ENCODE measurements at places on chromosomes 1 and 21. TPM values are rescaled to one million over a fixed set of nuclear protein-coding genes. Genes with fewer than 3 reads are reported as not detected.

GRCh38 chr1:242784084-242784483 is 259.6 kb upstream of the PLD5 start:
- H3K4me3 ChIP-seq, result no peak overlapping the region
- no peak for DNase-seq
- H3K4me1 ChIP-seq, result no peaks in the 10 kb centered on the region
- no peak overlapping the region for H3K27ac ChIP-seq

- no peak overlapping the region for H3K27ac ChIP-seq
- no peaks in the 10 kb centered on the region for H3K36me3 ChIP-seq
These were observed 260.7 kb downstream of the CHRM3 start for GRCh38 chr1:239647045-239647444.

- H3K4me3 ChIP-seq, result no peak overlapping the region
- H3K36me3 ChIP-seq, result no peaks in the 10 kb centered on the region
- no peaks in the 10 kb centered on the region for H3K4me1 ChIP-seq
- no peak for DNase-seq
- no peaks in the 10 kb centered on the region for H3K27me3 ChIP-seq
These were observed 20.9 kb downstream of the ITSN1 start for GRCh38 chr21:33663241-33663640.

DNA sequence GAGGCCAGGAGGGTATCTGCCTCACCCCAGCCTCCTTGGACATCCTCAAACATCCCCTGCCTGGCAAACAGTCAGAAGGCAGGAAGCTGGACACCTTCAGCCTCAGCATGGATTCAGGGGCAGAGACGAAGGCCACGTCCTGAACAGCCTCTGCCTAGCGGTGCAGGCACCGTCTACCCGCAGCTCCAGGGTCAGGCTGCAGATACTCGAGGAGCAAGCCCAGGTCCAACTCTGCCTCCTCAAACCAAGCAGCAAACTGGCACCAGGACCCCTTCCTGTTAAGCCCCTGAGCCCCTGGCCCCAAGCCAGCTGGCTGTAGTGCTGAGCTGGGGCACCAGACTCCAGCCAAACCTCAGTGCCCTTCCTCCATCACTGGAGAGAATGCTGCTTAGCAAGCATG is 494.7 kb downstream of the NPHP4 start:
- no peaks in the 10 kb centered on the region for H3K4me1 ChIP-seq
- no peak for DNase-seq
- H3K27ac ChIP-seq, result no peak overlapping the region
- no peaks in the 10 kb centered on the region for H3K27me3 ChIP-seq
- H3K36me3 ChIP-seq, result no peaks in the 10 kb centered on the region
- H3K4me3 ChIP-seq, result no peak overlapping the region

DNA sequence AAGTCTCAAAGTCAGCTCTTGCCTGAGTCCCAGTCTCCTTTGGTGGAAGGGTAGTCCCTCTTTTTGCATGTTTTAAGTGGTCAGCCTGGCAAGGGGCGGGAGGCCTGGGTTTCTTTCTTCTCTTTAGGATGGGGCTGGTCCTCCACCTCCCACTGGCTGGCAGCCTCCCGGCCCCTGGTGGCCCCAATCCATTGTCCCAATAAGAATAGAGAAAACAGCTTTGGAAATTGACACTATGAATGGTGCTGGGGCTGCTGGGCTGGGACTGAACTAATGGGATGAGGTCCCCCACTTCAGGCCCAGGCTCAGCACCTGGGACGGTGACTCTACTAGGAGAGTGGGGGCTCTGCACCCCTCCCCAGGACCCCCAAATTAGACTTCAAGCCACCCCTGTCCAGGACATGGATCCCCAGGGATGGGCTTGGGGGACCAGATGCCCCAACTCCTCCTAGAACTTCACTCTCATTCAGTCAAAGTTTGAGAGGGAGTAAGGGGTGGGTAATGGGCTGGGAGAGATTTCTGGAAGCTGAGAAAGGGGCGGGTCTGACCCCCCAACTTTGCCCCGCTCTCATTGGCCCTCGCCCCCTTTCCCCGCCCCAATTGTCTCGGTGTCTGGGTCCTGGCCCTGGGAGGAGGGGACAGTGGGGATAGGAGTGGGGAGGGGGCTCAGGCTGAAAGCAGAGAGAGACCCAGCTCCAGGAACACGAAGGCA is 18.2 kb downstream of the SLC27A3 start:
- H3K4me3 ChIP-seq, result no peak overlapping the region
- H3K27ac ChIP-seq, result no peak overlapping the region
- no peak for DNase-seq

DNA sequence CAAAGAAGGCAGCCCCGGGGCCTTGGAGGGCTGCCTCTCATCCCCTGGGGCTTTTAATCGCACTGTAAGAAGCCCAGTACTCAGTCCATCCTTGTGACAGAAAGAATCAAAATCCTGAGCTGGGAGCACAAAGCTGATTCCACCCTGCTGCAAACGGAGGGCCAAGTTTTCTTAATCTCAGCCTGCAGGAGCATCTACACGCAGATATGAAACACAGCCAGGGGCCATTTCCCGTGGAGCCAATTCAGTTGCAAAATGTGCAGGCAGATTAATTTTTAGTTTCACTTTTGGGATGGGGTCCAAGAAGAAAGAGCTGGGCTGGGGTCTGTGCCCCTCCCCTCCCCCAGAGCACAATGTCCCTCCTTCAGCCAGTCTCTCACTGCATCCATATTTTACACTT is 4.4 kb downstream of the LYPD8 start:
- H3K36me3 ChIP-seq, result no peaks in the 10 kb centered on the region
- no peak overlapping the region for H3K4me3 ChIP-seq
- no peaks in the 10 kb centered on the region for H3K27me3 ChIP-seq
- H3K27ac ChIP-seq, result no peak overlapping the region

Gene TAGLN2
- total RNA-seq, result 93.2 TPM

Gene ST6GALNAC5
- 0.43 TPM for total RNA-seq

Gene GPR153
- 0.19 TPM for total RNA-seq

Gene ERVH48-1
- total RNA-seq, result 0.32 TPM

Gene TMPRSS15
- total RNA-seq, result not detected
